Activated effector memory CD4-positive, alpha-beta T cell treated with Interleukin-2 at 50 U/mL for 16 hours (primary cell): ENCODE measurements at places on chromosomes 6 and 20.

DNA sequence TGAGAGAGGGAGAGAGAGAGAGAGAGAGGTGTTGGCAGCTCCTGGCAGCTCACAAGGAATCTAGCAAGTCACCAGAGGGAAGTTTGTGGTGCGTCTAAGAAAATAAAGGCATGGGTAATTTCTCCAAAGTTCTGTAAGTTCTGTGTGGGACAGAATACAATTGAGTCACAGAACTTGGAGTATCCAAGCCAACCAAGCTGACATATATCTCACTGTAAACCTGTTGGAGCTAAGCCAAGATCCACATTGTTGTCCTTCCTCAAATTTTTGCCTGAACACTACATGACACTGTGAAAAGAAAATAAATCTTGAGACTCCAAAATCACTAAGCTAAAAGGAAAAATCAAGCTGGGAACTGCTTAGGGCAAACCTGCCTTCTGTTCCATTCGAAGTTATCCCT is 436.7 kb downstream of the MEI4 start:
- DNase-seq, result no peak

GRCh38 chr20:40984496-40984895 is 44.1 kb upstream of the TOP1 start:
- no peak for DNase-seq

DNA sequence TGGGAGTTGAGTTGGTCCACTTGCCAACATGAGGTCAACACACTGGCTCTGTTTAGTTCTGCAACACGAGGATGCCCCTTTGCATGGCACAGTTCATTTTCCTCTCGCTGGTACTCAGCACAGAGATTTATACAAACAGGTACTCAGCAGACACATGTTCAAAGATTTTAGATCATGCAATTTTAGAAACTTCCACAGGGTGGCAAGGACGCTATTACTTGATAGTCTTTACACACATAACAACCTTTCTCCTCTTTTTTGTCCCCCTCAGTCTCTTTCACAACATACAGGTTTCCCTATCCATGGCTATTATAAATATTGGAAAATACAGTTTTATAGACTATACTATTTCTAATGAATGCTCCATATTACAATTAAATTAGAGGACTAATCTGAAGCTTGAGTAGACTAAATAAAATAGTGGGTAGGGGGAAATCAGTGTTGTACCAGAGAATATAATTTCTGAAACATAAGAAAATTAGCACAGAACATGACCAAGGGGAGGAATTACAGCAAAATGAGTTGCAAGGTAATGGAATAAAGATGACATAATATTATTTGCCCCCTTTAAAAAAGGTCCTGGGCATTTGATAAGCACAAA is 331.8 kb upstream of the BTBD3 start:
- no peak for DNase-seq

DNA sequence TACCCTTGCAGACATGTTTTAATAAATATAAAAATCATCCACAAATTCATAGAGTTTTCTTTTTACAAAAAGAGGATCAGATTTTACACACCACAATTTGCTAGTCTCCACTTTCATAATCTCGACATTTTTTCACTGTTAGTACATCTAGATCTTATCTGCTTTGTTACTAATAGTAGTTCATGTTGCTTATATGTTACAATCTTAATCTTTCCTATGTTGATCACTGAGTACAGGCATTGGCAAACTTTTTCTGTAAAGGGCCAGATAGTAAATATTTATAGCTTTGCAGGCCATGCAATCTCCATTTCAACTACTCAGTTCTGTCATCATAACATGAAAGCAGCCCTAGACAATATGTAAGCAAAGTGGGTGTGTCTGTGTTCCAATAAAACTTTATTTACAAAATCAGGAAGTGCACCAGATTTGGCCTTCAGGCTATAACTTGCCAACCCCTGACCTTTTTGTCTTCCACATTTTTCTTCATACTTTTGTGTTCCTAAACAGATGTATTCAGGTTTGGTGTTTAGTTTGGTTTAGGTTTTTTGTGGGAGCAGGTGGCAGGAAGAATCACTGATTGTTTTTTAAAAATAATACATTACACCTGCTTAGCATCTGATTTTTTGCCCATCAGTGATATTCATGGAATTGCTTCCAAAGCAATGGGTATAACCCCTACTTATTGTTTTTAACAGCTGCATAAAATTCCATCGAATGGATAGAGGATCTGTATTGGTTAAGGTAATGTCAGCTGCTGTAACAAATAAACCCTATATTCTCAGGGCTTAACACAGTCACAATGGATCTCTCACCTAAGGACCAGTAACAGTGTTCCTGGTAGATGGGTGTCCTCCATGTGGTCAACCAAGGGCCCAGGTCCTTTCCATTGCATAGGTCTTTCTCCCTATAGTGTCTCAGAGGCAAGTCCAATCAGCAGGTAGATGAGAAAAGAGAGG is 61.2 kb downstream of the EYA2 start:
- no peak for DNase-seq

DNA sequence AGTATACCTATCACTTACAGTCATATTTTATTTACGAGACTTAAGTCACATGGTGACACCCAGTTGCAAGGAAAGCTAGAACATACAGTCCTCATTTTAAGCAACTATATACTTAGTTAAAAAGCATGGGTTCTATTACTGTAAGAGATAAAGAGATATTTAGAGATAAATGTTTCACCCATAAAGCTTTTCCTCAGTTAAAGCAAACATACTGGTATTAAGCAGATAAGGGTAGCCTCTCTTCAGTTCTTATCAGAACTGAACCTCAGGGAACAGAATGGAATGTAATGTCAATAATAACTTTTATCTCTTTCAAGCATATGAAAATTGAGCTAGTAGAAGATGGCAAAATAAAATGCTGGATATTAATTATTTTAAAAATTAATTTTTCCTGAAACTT is 9.9 kb upstream of the ASCC3 start:
- DNase-seq, result no peak

DNA sequence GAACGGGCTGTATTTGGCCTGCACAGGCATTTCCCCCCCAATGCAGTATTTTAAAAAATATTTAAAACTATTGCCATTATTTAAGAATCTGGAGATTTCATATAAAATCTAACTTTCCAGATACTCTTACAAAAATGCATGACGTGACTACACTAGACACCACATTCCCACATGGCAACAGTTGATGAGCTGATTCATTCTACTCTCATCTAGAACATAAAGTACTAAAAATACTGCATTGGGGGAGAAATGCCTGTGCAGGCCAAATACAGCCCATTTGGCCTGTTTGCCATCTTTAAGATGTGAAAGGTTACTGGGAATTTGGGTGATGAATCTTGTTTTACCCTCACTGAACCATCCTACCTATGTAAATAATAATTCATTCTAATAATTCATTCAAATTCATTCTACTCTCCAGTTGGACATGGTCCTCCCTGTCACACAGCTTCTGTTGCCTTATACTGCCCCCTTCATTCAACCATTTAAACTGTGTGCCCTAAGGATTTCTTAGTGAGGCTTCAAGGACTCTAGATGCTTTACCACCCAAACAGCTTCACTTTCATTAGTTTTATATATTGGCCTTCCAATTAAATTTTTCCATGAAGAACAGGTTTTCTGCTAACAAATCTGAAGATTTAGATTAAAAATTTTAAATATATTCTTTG is 6.9 kb upstream of the ZSCAN16 start:
- DNase-seq, result no peak

DNA sequence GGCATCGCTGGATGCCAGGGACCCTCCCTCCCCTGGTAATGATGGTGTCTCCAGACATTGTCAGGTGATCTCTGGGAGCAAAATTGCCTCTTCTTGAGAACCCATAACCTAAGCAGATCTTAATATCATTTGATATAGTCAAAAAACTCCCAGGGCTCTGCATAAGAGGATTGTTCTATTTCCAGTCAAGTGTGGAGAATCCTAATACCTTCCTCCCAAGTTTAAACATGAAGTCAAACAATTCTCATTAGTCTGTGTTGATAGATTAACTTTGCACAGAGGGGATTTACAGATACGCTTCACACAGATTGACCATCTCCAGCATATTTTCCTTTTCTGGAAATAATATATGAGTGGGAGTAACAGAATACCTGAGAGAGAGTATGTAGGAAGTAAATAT is 10.5 kb downstream of the EYA4 start:
- no peak for DNase-seq

- no peak for DNase-seq
These were observed 18.7 kb downstream of the TM9SF4 start for GRCh38 chr20:32128167-32128566.

- no peak for DNase-seq
These were observed 1.1 kb upstream of the SLC35B2 start for GRCh38 chr6:44258325-44258863.

- DNase-seq, result no peak
These were observed 352.6 kb downstream of the ZFAND3 start for GRCh38 chr6:38171997-38172738.

- DNase-seq, result no peak
These were observed 108.2 kb downstream of the NRN1 start for GRCh38 chr6:5898563-5898962.
